HepG2 (cell line): ENCODE measurements at places on chromosomes 3 and 15. TPM values are rescaled to one million over a fixed set of nuclear protein-coding genes. Genes with fewer than 3 reads are reported as not detected.

SLC6A1 gene
- not detected in 2 replicates for total RNA-seq

TWF2 gene
- total RNA-seq: 45.5 and 49.1 TPM in 2 replicates

CLRN1 gene
- not detected in 2 replicates for total RNA-seq

TPRG1 gene
- total RNA-seq: not detected in 2 replicates

COLQ gene
- total RNA-seq: 0.31 TPM in 1 of 2 replicates, not detected in the other

SLCO2A1 gene
- not detected in 2 replicates for total RNA-seq

CAND2 gene
- not detected in 2 replicates for total RNA-seq

GOLGA8S gene
- 0.02 TPM in 1 of 2 replicates, not detected in the other for total RNA-seq

FAN1 gene
- 20.1 TPM in 2 replicates for total RNA-seq

SCG5 gene
- 2.4 and 3.5 TPM in 2 replicates for total RNA-seq

SI gene
- total RNA-seq: not detected in 2 replicates

IL17RB gene
- total RNA-seq: 62.7 and 130 TPM in 2 replicates

CPEB1 gene
- total RNA-seq: 0.07 TPM in 1 of 2 replicates, not detected in the other

SCAPER gene
- total RNA-seq: 7.6 and 10.5 TPM in 2 replicates

CFAP91 gene
- total RNA-seq: not detected in 2 replicates

UBAP1L gene
- 0.13 and 0.86 TPM in 2 replicates for total RNA-seq

PLAAT1 gene
- not detected in 2 replicates for total RNA-seq

GOLGA8Q gene
- not detected in 2 replicates for total RNA-seq
